ENCODE measurements at places on chromosomes 7 and 10.

- no peak for DNase-seq
Measured at GRCh38 chr7:76047305-76047810, 442 bp downstream of the STYXL1 start.

- DNase-seq, result no peak
Measured at GRCh38 chr10:116973371-116973905, 31.5 kb downstream of the SHTN1 start.

DNA sequence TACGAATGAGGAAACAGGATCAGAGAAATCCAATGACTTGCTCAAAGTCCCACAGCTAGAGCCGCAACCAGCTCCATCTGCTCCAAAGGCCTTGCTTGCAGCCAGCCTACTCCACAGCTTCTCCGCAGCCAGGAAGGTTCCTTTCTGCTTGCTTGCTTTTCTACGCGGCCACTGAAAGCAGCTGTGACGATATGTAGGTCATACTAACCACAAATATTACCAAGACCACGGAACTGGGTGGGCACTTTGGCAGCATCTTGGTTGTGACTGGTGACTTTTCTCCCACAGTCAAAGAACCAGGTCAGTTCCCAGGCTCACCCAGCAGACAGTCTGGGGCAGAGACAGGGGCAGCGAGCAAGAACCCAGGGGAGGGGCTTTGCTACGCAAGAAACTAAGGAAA is 86.4 kb downstream of the FAM53B start:
- DNase-seq, result no peak

DNA sequence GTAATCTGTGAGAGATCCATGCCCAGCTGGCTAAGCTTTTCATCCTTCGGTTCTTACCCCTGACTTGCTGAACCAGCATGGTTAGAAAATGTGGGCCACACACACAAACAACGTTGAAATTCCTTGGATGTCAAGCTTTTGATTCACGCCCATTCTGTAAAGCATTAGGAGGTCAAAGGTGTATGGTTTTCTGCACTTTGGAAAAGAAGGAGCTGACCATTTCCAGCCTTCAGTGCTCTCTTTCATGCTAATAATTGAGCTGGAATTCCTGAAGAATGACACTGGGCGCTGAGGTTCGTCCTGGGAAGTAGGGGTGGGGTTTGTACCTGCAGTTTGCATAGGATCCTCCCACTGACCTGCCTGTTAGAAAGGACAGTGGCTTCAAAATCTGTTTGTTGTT is 23.1 kb downstream of the KLF6 start:
- peak; percentile 95 for DNase-seq

DNA sequence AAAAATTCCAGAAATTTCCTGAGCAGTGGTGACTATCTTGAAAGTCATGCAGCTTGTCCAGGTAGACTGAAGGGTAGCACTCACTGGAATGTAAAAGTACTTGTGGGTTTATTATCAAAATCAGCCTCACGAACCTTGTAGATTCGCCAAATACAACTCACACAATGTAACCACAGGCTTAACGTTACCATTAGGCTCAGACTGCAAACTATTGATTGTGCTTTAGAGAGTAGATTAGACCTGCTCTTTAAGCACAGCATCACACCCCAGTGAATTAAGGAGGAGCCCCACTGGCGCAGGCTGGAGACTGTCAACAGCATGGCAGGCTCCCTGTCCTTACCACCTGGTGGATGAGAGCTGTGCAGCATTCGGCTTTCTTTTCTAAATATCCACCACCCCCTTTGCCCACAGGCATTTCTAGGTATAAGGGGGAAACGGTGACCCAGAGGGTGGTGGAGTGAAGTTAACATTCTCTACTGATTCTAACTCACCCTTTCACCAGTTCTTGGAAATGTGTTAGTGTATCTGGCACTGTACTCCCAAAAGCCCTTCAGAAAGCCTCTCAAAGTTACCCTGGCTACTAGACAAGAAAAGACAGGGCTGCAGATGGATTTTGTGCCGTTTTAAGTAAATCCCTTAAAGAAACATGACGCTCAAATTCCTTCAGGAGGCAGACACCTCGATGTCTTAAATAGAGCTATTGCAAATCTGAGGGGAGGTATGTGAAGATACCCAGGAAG is 56.6 kb downstream of the GSDME start:
- peak; percentile 22 for DNase-seq

DNA sequence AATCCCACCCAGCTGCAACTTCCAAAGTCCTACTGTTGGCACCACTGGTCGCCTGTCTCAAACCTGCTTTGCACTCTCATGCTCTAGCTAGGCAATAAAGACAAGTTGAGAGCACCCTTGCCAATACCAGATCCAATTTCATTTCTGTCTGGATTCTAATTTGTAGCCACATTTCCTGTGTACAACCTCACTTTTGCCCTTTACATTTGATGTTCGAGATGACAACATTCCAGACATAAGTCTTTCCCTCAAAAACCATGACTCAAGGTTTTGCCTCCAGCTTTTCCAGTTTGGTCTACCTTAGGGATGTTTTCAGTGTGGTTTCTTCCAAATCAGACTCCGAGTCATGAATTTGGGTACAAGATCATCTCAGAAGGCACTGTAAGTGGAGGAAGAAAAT is 309.0 kb downstream of the GPAM start:
- DNase-seq, result no peak

DNA sequence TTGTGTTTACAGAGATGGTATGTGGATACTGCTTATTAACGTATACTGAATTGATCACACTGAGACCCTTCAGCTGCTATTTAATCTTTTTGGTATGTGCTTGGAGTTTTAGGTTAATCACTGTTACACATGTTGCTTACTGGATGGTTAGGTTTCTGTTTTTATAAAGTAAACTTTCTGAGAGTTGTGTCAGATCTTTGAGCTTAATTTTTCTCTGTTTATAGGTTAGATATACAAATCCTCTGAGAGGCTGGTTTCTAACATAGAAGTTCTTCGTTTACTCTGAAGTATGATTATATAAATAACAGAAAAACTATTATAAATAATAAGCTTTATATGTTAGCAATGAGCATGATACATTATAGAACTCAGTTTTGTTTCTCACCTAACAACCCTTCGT is 123.1 kb downstream of the NSUN6 start:
- DNase-seq, result no peak

DNA sequence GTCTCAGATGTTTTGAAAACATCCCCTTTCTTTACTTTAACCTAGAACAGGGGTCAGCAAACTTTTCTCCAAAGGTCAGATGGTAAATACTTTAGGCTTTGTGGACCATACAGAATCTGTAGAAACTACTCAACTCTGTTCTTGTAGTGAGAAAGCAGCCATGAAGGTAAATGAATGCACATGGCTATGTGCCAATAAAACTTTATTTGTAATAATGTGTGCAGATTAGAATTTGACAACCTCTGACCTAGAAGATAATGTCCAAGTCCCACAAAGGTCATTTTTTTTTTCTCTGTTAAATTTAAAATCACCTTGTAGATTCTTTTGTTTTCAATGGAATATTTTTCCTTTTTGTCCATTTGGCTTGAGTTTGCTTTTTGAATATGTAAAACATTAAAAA is 17.2 kb downstream of the OIT3 start:
- DNase-seq, result no peak

DNA sequence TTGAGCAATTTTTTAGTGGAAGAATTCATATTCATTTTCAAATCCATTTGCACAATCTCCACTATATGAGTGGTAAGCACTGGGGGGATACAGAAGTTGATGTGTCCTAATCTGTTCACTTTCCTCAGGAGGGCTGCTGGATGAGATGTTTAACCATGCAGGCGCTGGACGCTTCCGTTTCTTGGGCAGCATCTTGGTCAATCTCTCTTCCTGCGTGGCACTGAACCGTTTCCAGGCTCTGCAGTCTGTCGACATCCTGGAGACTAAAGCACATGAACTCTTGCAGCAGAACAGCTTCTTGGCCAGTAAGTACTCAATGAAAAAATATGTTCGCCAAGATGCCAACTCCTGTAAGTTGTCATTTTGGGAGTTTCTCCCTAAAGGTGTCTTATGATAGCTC is 179.3 kb downstream of the ABCA13 start:
- DNase-seq, result no peak

DNA sequence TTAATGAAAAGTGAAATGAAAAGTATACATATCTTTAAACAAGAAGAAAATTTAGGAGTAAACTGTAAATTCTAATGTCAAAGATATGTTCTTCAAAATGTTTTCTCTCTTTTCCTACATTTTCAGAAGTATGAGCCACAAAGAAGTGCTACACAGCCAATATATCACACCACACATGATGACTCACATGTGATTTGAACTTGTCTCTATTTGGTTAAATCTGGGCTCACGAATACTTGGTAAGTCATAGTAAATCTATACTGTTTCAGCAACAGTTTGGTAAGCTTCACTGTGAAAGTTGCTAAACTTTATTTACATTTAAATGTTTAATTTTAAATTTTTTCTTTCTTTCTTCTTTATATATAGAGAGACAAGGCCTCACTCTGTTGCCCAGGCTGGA is 380.6 kb upstream of the IGFBP3 start:
- no peak for DNase-seq

- DNase-seq, result no peak
Measured at GRCh38 chr7:20232848-20233247, 15.7 kb upstream of the MACC1 start.

DNA sequence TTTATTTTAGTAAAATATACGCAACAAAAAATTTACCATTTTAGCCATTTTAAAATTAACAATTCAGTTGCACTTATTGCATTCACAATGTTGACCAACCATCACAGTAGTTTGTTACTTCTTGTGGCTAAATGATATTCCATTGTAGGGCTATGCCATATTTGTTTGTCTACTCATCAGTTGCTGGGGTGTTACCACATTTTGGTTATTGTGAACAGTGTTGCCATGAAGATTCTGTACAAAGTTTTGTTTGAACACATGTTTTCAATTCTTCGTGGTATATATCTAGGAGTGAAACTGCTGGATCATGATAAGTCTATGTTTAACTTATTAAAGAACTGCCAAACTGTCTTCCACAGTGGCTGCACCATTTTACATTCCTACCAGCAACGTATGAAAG is 46.3 kb upstream of the ZNF365 start:
- no peak for DNase-seq

DNA sequence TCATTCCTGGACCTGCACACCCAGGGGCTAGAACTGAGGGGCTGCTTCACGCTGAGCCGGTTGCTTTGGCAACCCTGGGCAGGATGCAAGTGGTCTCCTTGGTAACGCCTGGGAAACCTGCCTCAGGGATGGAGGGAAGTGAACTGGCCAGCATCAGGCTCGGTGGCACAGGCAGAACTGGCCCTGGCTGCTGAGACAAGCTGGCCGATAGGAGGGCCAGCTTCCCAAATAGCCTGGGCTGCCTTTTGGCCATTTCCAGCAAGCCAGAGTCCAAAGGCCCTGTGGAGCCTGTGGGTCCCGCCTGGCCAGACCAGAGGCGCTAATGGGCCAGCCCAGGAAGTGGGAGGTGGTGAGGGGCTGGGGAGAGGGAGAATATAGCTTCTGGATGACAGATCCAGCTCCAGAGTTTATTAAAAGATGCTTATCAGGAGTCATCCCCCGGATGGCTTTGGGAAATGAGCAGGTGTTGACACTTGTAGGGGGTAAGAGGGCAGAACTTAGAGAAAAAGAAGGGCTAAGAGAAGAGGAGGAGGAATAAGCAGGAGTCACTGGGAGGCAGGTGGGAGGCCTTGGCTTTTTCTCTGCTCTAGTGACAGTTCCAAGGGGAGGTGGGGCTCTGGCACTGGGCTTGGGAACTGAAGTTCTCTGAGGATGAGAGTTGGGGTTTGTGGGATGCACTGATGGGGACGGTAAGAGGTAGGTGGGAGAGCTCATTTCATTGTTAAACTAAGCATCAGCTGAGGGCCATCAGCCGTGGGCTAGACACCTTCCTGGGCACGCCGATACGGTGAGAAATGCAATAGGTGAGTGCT is 9.6 kb downstream of the NEURL1 start:
- DNase-seq, result no peak

DNA sequence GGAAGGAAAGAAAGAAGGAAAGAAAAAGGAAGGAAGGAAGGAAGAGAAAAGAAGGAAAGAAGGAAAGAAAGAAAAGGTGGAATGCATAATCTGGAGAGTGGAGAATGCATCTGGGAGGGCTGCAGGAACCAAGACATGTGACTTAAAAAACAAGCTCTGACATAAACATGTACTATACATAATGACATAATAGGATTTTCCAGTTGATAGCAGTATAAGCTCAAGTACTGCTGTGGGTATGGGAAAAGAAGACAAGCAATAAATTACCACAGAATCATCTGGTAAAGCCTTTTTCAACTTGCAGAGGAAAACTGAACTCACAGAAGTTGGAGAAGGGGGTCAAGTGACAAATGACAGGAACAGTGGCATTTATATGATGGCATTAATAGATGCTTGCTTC is 345.9 kb downstream of the PLXDC2 start:
- DNase-seq, result no peak

GRCh38 chr7:155543011-155543876 is 3.1 kb downstream of the CNPY1 start:
- DNase-seq, result no peak

GRCh38 chr7:16526742-16527540 is at the start of gene LRRC72:
Gene LRRC72 (plus strand): TSS chr7:16526825. CDS start chr7:16526953, 128 bp downstream.
- no peak for DNase-seq

- no peak for DNase-seq
Measured at GRCh38 chr10:114885443-114885842, 52.6 kb upstream of the TRUB1 start.

GRCh38 chr10:72625276-72625607 is 637 bp downstream of the MICU1 start:
- no peak for DNase-seq

DNA sequence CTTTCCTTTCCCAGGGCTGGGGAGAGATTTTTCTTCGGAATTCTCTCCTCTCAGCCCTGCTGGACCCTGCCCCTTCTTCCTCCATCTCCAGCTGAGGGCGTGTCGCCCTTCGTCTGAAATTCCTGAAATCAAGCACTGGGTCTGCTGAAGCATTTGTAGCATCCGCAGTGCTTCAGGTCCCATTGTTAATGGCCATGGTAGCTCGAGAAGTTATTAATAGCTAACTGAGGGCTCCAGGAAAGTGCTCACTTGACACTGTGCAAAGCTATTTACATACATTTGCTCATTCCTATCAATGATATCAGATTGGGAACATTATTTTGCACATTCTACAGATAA is 515 bp downstream of the FAM149B1 start:
- peak; percentile 28 for DNase-seq

- no peak for DNase-seq
Measured at GRCh38 chr10:132099389-132100090, 33.8 kb downstream of the JAKMIP3 start.

DNA sequence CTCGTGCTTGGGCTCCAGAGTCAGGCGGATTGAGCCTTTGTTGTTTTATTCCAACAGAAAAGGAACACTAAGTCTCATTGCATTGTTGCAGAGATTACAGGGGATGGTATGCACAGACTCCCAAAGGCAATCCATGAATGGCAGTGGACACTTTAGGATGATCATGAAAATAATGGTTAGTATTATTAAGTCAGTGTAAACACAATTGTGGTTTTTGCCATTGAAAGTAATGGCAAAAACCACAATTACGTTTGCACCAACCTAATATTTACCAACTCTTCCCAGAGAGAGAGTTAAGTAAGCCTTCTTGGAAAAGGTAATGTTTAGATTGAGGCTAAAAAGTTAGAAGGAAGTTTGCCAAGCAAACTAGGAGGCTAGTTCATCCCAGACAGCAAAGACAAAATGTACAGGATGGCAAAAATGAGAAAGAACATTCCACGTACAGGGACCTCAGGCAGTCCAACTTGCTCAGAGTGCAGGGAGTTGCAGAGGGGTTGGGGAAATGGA is 72.9 kb upstream of the AMPH start:
- DNase-seq, result no peak
